Ammon's horn (tissue), 1 donor: ENCODE measurements at places on chromosomes 2 and 18.

GRCh38 chr2:112839407-112840067, 3.0 kb upstream of the IL1B start:
- peak; percentile 56 for DNase-seq

GRCh38 chr2:123840016-123840415, 185.1 kb upstream of the CNTNAP5 start:
- no peak for DNase-seq

DNA sequence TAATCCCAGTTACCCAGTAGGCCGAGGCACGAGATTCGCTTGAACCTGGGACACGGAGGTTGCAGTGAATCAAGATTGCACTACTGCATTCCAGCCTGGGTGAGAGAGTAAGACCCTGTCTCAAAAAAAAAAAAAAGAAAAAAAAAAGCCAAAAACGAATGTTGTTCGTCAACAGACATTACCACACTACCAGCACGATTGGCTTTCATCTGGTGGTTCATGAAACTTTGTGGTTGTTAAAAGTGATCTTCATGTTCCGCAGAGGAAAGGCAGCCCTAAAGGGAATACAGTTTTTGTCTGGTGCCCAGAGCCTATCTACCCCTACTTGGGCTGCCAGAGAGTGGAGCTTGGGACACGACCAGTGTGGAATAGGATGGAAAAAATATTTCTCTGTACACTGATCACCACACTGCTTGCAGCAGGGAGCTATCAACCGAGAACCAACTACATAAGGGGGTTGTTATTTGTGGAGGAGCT, 13.6 kb upstream of the CXCR4 start:
- no peak for DNase-seq

DNA sequence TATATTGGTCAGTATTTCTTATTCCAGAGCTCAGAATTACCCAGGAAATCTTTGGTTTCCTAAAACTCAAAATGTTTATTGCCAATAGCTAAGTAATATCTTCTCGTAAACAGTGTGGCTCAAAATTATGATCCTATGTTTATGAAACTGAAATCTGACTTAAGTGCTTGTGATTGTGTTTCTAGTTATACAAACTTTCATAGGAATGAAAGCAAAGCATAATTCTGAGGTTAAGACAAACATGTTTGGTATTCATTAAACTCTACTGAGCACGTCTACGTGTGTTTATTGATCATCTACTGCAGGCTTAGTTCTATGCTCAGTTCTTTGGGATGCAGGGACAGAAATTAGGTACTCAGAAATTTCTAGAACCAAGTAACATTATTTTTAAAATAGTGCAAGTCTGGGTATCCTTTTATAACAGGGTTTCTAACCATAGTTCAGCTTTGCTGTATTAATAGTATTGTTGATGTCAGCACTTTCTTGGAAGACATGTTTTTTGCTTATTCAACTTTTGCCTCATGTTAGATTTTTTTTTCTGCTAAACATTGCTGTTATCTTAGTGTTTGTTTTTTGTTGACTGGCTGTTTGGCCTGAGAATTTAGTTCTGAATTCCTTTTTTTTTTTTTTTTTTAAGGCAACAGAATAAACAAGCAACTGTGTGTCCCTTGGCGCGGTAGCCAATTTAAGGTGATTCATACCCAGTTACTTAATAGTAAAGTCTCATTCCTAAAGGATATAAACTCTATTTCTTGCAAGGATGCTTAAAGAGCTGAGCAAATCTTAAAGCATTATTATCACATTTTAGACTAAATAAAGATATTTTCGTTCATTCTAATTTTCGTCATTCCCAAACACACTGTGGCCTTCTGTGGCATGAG, 31.3 kb downstream of the PTPRM start:
- DNase-seq = no peak

DNA sequence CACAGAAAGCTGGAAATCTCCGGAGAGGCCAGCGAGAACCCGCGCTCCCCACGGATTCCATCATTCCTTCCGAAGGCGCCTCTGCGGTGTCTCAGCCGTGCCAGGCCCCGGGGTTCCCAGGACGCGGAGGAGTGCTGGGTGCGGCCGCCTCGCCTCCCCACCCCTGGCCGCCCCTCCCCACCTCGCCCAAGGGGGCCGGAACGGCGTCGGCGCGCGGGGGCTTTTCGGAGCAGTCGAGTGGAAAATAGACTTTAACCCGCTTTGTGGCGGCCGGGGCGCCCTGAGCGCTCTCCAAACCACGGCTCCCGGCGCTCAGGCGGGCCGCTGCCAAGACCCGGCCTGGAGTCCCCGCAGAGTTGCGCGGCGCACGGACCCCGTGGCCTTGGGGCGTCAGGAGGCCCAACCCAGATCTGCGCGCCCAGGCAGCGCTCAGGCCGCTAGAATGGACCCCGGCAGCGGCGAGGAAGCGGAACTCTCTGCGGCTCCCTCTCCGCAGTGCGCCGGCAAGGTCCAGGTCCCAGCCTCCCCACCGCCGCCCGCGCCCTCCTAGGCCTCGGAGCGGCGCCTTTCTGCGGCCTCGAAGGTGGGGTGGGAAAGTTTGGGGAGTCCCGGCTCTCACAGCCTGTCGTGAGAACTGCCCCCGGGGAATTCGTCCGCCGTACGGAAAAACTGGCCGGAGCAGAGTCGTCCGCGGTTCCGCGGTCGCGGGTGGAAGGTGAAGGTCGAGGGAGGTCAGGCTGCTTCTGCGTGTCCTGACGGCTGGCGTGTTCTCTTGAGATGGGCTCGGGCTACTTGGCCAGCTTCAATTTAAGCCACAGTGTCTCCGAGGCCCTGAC, 1.2 kb upstream of the EMX1 start:
- DNase-seq = no peak

GRCh38 chr2:47214990-47215389, 59.9 kb upstream of the STPG4 start:
- no peak for DNase-seq

DNA sequence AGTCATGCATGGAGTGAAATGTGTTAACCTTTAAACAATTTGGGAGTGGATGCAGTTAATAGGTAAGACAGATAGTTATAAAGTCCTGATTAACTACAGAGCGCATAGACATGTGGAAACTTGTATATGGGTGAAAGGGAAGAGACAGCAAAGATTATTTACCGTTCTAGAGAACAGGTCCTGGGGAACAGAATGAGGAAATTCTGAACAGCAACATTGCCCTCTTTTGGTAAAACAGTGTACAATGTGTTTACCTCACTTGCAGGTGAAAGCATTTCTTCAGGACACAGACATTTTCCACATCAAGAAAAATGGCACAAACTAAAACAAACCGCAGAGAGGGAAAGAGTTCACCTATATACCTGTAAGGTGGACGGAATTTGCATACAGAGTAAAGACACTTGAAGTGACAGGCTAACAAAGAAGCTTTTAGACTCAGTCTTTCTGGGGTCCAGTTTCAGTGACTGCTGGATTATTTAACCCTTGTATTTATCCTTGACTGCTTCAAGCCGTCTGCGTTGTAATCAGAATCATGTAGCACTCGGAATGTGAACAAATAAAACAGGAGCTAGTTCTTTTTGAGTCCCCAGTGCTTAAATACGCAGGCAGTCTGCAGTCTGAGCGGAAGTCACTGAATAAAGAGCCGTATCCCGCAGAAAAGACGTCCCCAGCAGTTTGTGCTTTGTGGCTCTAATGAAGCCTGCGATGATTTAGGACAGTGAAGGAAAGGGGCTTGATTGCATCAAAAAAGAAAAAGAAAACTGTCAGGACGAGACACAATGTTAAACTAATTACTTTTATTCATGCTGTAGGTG, 364.8 kb upstream of the GALNT5 start:
- peak; percentile 59 for DNase-seq

- DNase-seq = no peak
Observed at GRCh38 chr18:38006541-38006940, 440.9 kb upstream of the CELF4 start.

DNA sequence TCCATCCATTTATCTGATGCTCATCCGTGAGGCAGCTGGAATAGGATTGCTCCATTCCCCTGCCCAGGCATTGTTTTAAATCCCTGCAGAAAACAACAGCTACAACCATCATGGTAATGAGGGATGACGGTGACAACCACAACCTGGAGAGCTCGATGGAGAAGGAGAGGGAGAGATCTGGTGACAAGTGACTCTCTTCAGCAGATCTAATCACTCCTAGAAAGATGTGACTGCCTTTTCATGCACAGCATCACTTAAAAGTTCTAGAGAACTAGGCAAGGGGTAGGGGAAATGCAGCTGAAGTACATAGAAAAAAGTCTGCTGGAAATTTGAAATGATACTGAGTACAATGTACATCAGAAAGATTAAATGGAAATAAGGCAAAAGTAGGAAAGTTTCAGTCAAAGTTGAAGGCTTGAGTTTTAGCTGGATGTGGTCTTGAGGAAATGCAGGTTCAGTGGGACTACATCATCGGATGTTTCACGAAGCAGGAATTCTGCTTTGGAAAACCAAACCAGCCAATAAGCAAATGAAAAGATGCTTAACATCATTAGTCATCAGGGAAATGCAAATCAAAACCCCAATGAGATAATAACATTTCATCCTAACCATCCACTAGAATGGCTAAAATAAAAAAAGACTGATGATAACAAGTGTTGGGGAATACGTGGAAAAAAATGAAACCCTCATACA, 6.8 kb upstream of the ARHGAP25 start:
- DNase-seq = no peak

DNA sequence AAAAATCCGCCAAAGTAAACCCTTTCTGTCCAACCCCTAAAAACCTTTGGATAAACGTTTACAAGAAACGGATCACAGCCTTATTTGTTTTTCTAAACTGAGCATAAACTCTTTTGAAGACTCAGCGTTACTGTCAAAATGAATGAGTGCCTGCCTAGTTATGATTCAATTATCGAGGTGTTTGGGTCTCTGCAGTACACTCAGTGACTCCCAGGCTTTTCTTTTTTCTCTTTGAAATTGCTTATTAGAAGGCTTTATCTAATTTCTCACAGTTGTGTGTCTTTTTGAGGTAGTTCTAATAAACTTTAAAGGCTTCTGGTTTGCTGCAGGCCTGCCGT, 663 bp downstream of the RHBDD1 start:
- DNase-seq = no peak

GRCh38 chr2:128308889-128309279, 9.8 kb downstream of the HS6ST1 start:
- DNase-seq = no peak

DNA sequence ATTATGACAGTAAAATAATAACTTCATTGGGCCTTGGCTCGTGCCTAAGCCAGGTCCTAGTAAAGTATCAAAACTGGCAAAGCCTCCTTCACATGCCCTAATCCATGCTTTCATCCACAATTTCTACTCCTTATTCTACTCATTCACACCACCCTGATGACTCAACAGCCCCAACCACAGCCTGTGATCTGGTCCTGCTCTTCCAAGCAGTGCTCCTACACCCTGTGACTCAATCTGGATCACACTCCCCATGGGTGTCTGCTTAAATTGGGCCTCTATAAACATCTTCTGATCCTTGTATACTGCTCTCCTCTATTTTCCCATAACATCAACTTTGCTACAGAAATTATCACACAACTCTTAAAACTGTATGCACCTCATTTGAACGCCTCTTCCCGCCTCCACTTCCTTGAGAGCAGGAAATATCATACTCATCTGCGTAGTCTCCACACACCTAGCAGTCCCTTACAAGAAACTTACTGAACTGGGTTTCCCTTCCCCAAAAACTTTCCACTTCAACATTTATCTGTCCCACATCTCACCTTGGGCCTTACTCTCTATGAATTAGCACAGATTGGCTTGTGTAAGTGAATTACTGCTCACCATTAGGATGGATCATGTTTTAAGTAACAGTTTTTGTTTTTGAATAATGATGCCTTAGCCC, 15.9 kb downstream of the GTF3C3 start:
- no peak for DNase-seq

DNA sequence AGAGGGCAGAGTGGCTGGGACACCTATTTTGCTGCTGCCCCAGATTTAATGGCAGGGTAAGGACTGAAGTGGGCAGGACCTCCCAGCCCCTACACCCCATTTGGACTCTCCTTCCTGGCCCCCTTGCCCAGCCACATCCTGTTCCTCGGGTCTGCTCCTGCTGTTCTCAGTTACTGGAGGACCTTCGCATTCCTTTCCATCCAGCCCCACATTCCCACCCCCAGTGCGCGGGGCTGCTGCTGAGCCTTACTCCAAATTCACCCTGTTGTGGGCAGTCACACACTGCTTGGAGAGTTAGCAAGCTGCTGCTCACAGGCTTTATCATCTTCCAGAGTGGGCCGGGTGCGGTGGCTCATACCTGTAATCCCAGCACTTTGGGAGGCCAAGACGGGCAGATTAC, 75.2 kb upstream of the SLC14A2 start:
- DNase-seq = no peak

DNA sequence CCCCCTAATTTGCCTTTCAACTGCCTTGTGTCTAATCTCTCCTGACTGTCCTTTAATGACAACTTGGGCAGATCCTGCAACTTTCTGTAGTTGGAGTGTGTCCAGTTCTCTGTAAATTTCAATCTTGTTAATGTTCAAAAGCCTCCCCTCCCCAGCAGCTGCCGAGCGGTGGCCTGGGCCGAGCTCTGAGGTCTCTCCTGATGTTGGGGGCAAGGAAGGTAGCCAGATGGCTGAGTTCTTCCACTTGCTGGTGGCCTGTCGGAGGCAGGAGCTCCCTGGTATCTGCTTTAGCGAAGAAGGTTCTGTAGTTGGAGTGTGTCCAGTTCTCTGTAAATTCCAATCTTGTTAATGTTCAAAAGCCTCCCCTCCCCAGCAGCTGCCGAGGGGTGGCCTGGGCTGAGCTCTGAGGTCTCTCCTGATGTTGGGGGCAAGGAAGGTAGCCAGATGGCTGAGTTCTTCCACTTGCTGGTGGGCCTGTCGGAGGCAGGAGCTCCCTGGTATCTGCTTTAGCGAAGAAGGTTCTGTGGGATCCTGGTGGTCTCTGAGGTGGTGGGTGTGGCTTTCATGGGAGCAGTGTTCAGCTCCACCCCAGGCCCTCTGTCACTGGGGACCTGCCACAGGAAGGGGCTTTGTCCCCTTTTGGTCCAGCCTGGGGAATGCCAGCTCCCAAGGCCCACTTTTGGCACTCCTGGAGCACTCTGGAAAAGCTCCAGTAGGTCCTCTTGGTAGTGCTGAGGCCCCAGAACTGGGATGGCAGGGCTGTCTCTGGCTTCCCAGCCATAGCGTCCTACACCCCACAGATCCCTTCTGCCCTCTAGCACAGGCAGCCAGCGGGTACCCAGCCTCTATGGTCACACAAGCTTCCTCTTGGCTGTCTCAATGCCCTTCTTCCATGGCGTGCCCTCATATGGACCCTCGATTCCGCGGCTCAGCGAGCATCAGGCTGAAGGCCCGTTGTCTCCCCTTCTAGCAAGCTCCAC, 211.9 kb downstream of the ALPK2 start:
- DNase-seq = no peak

GRCh38 chr2:224984637-224985036, 57.6 kb downstream of the DOCK10 start:
- DNase-seq = no peak

GRCh38 chr2:138279871-138280270, 221.7 kb upstream of the SPOPL start:
- DNase-seq = no peak
